ENCODE measurements at places on chromosomes 11 and 22.

- DNase-seq: no peak
These were observed 435.1 kb upstream of the CCDC90B start for GRCh38 chr11:83721263-83721662.

- DNase-seq: no peak
These were observed 103.3 kb downstream of the LRRC32 start for GRCh38 chr11:76567261-76567660.

DNA sequence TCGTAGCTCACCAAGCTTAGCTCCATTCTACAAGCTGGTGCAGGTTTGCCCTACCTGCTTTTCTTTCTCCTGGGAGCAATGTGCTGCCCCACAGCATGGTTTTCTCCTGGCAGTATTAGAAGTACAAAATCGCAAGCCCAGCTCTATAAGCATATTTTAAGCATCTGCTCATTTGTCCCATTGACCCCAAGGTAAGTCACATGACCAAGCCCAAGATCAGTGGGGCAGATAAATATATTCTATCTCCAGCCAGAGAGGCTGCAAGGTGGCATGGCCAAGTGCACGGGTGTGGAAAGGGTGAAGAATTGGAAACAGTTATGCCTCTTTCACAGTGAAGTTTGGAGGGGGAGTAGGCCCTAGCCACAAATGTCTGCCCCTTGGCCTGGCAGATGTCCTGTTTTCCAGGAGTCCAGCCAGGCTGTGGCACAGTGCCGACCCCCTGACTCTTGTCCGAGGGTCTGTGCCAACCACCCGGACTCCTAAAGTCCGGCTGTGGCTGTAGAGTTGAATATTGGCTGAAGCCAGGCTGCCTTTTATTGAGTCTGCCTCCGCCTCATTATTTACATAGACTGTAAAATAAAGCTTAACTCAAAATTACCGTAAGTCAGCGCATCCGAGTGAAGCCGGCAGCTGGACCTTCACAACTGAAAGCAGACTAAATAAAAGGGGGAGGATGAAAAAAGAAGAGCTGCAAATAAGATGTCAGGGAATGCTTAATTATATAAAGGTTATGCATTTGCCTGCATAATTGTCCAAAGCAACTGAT, 165.7 kb downstream of the COMMD9 start:
- no peak for DNase-seq

DNA sequence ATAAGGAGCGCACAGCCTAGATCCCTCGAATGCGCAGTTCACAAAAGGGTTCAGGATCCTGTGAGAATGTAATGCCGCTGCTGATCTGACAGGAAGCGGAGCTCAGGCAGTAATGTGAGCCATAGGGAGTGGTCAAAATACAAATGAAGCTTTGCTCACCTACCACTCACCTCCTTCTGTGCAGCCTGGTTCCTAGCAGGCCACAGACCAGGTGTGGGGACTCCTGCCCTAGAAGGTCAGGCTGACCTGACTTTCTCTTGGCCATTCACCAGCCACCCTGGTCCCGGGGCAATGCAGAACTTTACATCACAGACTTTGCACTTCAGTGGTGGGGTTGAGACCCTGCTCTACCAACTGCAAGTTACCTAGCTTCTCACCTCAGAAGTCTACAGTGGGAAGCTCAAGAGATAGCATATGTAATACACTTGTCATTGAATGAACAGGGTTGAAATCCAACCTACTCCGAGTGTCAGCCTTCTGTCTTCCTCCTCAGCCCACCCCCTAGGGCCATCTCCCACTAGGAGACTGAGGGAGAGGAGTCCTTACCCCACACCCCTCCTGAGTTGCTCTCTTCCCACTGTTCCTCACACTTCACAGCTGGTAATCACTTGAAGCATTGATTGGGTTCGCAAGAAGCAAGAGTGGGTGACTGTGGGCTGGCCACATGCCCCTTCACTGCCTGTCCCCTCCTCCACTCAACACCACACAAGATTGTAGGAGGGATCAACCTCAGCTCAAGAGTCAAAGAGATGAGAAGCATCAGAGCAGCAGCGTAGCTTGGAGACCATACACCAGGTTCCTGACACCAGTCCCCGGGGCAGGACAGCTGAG, 2.0 kb upstream of the KCNJ1 start:
- DNase-seq: no peak

DNA sequence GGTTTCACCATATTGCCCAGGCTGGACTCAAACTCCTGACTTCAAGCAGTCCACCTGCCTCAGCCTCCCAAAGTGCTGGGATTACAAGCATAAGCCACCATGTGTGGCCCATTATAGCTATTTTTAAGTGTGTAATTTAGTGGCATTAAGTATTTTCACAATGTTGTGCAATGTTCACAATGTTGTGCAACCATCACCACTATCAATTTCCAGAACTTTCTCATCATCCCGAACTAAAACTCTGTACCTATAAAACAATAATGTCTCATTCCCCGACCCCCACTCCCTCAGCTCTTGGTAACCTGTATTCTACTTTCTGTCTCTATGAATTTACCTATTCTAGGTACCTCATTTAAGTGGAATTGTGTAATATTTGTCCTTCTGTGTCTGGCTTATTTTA, 7.5 kb downstream of the CFAP68 start:
- no peak for DNase-seq

DNA sequence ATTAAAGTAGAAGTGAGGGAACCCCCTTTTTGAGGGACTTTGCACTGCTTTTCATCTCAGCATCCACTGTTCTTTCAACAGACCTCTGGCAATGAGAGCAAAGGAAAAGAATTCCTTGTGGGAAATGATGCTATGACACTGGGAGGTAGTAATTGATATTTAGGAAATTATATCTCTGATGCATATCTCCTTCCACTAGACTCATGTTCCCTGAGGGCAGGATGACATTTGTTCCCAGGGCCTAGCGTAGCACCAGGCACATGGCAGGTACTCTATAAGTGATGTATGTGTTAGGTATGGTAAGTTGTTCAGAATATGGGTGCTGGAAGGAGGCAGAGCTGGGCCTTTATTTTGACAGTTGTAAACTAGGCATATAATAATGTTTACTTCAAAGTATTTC, 142.9 kb downstream of the CCDC81 start:
- DNase-seq: no peak
